CD8-positive, alpha-beta T cell (primary cell): ENCODE measurements at places on chromosomes 1 and 21.
A peak's percentile ranks its signal among the peaks of the same experiment; 100 is the strongest.

DNA sequence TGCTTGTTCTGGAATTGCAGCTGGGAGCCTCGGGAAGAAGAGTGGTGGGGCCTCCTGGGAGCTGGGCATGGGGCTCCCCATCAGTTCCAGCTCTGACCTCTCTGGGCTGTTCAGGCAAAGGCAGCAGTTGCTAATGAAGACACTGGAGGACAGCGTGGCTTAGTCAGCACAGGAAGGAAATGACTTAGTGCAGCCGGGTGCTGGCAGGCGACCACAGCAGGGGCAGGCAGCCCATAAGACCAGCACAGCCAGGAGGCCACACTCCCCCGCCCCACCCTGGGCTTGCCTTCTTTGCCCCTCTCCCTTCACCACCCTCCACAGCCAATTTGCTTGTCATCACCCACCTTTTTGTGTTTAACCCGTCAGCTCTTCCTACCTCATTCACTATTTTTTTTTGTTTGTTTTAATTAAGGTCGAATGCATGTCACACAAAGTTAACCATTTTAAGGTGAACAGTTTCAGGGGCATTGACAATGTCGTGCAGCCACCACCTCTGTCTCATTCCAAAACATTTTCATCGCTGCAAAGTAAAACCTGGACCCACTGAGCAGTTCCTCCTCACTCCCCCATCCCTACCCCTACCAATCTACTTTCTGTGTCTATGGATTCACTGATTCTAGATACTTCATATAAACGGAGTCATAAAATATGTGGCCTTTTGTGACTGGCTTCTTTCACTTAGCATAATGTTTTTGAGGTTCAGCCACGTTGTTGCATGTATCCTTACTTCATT lies 10.9 kb downstream of the OLIG2 start:
- DNase-seq, result peak; percentile 42

GRCh38 chr1:116504308-116505156 lies 66.3 kb downstream of the CD58 start:
- peak; percentile 88 for DNase-seq

- DNase-seq, result no peak
Measured at GRCh38 chr1:173418107-173418985, 58.8 kb upstream of the PRDX6 start.

- no peak for DNase-seq
Measured at GRCh38 chr21:27581168-27581567, 614.3 kb upstream of the ADAMTS5 start.

DNA sequence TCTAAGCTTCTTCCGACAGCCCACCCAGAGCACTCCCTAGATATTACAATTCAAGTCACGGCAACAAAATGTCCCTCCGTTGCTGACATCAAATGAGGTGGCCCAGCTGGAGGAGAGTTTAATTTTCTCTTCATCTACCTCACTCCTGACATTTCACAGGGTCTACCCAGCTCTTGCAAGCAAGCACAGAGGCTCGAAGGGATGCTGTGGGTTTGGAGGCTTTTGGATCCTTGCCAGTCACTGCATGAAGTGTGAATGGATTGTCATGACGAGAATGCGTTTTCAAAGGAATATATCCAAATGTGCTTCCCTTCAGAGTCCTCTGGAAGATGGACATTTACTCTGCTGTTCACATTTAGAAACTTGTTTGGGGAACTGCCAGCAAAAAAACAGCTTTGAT lies 33.5 kb downstream of the CAPN8 start:
- no peak for DNase-seq

GRCh38 chr1:217027403-217028080 lies 304.3 kb upstream of the ESRRG start:
- no peak for DNase-seq

GRCh38 chr1:230254265-230254664 lies 171.9 kb downstream of the PGBD5 start:
- DNase-seq, result no peak

- DNase-seq, result no peak
Measured at GRCh38 chr1:25954282-25954938, 43.5 kb downstream of the PAFAH2 start.

GRCh38 chr1:203744075-203744972 lies 20.7 kb upstream of the LAX1 start:
- no peak for DNase-seq

DNA sequence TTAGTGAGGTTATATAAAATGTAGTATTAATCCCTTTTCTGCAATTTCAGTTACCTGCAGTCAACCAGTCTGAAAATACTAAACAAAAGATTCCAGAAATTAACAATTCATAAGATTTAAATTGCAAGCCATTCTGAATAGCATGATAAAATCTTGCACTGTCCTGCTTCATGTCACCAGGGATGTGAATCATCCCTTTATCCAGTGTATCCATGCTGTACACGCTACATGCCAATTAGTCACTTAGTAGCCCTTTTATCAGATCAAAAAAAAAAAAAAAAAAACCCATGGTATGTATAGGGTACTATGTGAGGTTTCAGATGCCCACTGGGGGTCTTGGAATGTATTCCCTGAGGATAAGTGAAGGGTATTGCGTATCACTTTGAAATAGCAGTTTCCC lies 191.3 kb upstream of the HP1BP3 start:
- no peak for DNase-seq

- no peak for DNase-seq
Measured at GRCh38 chr1:38917337-38917736, 24.3 kb downstream of the RHBDL2 start.

DNA sequence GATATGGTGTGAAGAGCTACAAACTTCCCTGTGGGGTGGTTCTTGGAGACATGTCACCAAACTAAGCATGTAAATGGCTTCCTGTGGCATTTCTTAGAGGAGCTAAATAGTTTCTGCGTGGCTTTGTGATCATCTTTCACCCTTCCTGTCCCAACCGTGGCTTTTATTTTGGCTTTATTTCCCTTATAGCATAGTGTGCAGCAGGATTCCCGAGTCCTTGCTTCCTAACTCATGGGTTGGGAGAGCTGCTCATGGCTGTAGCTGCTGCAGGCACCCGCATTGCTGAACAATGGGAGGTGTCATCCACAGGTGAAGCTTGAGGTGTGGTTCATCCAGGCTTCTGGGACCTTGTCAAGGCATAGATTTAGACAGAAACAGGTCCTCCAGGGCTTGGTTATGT lies 192.0 kb downstream of the SDCCAG8 start:
- no peak for DNase-seq

GRCh38 chr1:93692451-93692861 lies 10.8 kb upstream of the BCAR3 start:
- DNase-seq, result no peak

- DNase-seq, result no peak
Measured at GRCh38 chr21:21148514-21148913, 150.3 kb downstream of the NCAM2 start.

DNA sequence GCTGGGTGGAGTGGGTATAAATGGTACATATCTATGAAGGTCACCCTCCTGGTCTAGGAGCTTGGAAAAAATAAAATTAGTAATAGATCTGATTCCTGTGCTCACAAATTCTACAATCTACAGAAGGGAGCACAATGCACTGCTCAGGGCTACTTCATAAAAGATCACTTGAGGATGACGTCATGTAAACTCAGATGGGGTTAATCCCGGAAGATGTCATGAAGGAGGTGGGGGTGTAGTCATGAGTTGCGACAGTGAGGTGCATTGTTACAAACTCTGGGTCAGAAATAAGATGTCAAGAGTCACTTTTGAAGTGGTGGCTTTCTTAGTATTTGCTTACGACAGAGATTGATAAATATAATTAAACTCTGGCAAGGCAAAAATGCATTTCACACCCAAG lies 68.2 kb downstream of the LHX9 start:
- DNase-seq, result no peak
